ENCODE measurements at places on chromosomes 12 and 14. TPM values are rescaled to one million over a fixed set of nuclear protein-coding genes. Genes with fewer than 3 reads are reported as not detected.

FGF23 gene
- not detected for total RNA-seq

DNA sequence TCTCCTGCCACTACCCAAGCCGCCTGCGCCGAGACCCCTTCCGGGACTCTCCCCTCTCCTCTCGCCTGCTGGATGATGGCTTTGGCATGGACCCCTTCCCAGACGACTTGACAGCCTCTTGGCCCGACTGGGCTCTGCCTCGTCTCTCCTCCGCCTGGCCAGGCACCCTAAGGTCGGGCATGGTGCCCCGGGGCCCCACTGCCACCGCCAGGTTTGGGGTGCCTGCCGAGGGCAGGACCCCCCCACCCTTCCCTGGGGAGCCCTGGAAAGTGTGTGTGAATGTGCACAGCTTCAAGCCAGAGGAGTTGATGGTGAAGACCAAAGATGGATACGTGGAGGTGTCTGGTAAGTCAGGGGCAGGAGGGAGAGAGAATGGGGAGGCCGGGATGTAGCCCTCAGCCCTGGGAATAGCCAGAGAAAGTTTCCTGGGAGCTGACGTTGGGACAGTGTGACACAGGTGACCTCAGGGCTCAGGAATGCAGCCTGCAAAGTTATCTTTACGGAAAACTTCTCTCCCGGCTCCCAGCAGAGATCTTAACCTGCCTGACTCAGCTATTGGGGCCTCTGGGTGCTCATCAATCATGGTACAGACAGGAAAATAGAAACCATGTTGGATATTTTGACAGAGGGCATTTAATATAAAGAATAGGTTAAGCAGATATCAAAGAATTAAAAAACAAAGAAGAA is 747 bp downstream of the HSPB8 start:
- DNase-seq, result no peak

KIF26A gene
- 1.4 TPM for total RNA-seq

DNA sequence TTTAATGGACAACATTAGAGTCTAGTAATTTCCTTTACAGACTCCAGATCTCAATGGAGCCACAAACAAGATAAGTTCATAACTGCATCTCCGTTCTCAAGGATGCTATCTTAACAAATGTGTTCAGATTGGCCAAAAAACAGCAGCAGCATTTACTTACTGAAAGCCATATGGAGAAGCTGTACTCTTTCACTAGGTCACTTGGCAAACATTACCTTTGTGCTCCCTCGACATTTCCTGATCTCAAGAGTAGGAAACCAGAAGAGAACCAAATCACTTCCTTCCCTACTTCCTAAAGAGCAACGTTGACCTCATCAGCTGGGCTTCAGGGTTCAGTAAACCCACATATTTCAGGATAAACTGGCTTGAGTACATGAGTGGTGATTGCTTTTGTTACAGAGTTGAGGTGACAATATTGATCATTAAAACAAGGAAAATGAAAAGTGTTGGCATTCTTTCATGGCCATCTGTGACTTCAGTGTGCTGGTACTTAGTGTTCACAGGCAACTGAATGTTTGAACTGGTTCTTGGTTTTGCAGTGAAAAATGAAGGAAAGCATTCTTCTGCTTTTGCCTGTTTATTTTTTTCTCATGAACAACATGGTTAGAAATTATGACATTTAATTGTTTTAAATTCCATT is 449.6 kb downstream of the TMEM117 start:
- DNase-seq, result no peak

DNA sequence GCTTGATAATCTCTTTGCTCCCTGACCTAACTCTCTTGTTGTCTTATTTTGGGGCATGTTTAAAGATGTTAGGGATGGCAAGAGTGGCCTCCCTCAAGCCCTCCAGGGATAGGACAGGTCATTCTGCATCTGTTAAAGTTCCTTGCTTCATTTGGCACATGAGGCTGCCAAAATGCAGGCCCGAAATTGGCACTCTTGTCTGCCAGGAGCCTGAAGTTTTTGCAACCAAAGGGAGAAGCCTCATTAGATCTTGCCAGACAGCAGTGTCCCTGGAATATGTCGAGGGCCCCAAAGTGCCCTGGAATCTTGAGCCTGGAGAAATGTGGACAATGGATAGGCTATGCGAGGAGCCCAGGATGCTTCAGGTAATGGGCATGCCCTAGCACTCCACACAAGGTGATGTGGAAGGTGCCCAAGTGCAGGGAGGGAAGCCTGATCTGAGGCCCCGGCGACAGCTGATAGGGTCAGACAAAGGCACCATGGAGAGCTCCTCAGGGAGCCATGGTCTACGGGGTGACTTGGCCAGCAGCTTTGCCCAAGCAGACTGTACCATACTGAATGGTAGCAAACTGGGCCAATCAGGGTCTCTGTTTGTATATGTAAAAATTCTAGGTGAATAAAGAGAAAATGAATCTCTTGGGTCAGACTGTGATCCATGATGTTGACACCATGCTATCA is 173.0 kb upstream of the WSCD2 start:
- no peak for DNase-seq

BEGAIN gene
- 10.0 TPM for total RNA-seq

GRCh38 chr12:24078318-24078765 is 128.9 kb upstream of the SOX5 start:
- DNase-seq, result no peak

DNA sequence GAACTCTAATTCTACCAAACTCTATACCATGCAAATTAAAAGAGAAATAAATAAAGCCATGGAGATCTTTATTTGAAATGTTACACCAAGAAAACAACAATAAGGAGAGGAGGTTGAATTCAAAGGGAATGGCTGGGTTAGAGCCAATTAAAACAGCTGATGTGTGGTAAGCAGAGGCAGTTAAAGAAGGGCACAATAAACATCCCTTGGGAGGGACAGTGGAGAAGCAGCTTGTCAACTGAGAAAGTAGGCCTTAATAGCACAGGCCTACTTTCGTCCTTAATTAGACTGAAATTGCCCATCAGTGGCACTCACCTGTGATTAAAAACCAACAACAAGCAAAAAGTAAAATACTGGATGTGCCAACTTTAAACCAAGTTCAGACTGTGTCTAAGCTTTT is 16.3 kb upstream of the NAV3 start:
- DNase-seq, result no peak

GRCh38 chr14:76348898-76349297 is 27.0 kb upstream of the ESRRB start:
- DNase-seq, result no peak

DNA sequence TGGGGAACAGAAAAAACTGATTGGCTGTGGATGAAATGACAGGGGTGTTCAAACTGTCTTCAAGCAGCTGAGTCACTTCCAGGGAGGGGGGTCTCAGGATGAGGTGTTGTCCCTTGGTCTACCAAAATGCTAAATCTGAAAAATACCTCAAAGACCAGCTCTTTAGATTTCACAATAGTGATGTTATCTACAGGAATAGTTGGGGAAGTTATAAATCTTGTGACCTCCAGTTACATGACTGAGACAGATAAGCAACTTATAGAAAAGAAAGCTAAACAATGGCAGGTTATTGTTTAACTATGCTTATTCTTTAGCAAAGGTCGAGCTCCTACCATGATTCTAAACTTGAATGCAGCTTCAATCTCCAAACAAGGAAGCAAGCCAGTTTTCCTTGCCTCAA is 125.4 kb downstream of the SYT10 start:
- DNase-seq, result no peak

DNA sequence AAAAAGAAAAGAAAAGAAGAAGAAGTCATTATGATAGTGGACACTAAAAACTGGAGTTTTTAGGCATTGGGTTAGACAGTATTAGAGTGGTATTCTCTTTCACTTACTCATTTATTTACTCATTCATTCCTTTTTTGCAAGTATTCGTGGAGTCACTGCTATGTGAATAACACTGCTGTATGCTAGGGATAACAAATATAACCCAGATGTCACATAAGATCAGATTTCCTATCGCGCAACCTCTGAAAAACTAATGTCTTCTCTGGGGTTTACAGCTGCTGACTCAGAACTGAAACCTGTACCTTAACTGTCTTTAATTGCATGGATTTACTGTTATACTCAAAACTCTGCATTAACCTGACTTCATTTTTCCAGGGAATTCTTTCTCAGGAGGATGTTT is 353.7 kb downstream of the LRIG3 start:
- DNase-seq, result no peak

TSPAN19 gene
- total RNA-seq, result 0.69 TPM

- DNase-seq, result peak; percentile 32
These were observed 458 bp downstream of the SSPN start for GRCh38 chr12:26195641-26196420.

TAS2R46 gene
- total RNA-seq, result 0.16 TPM

GLS2 gene
- total RNA-seq, result not detected

DNA sequence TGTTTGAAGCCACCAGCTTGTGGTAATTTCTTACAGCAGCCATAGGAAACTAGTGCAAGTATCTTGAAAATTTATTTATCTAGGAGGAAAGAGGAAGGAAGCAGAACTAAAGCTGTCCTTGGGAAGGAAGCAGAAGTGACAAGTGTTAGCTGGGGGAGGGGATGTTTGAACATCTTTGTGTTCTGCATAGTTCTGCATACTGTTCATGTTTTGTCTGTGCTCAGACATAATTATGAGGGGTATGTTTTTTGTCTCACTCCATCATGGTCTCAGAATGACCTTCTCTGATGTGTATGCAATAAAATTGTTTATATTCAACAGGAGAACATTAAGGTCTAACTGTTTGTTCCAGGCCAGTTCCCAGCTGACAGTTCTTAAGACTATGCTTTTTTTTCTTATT is 606.5 kb downstream of the GALC start:
- DNase-seq, result no peak

C12orf54 gene
- total RNA-seq, result not detected

DNA sequence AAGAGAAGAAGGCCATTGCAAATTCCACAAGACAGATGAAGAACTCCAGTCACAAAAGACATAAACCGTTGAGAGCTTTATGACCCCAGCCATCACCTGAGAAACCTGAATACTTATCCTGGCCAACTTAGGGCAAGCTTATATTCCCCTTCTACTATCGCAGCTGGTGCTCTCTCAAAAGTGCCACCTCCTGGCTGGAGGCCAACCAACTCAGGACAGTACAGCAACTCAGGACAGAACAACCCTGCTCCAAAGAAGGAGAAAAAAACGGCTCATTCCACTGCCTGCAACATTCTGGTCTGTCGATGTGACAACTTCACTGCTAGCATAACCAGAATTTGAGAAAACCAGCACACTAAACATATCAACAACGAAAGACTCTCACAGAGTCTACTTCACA is 9.7 kb upstream of the KRT6B start:
- DNase-seq, result no peak

DNA sequence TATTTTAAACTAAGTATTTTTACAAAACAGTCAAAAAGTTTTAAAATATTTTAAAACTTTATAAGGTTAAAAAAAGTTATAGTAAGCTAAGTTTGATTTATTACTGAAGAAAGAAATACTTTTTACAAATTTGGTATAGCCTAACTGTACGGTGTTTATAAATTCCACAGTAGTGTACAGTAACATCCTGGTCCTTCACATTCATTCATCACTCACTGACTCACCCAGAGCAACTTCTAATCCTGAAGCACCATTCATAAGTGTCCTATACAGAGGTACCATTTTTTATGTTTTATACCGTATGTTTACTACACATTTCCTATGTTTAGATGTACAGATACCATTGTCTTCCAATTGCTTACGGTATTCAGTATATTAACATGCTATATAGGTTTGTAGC is 170.0 kb downstream of the KLHL28 start:
- DNase-seq, result no peak

GRCh38 chr12:70719672-70720420 is 82.6 kb upstream of the PTPRB start:
- peak; percentile 54 for DNase-seq

DNA sequence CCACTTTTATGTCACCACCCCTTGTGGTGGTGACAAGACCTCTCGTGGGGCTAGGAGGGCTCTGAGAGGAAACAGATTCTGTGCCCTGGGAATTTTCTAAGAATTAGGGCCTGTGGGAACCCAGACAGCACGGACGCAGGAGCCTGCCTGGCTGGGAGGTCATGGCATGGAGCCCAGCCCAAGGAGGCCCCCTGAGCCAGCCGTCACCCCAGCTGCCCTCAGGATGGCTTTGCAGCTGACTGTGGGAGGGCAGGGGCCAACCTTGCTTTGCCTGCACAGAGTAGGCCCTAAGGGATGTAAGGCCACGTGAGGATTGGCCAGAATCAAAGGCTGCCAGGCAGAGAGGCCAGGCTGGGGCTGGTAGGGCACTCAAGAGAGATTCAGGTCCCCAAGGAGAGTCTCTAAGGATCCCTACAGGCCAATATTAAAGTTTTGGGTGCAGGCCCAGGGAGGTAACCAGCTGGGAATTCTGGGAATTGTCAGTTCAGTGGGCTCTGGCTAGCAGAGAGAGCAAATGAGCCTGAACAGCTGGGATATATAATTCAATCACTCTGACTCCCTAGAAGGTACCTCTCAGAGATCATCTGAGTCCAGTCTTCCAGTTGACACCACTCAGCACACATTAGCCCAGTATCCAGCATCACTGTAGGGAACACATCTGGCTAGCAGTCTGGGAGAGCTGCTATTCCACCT is 6.4 kb downstream of the LTBP2 start:
- no peak for DNase-seq

DNA sequence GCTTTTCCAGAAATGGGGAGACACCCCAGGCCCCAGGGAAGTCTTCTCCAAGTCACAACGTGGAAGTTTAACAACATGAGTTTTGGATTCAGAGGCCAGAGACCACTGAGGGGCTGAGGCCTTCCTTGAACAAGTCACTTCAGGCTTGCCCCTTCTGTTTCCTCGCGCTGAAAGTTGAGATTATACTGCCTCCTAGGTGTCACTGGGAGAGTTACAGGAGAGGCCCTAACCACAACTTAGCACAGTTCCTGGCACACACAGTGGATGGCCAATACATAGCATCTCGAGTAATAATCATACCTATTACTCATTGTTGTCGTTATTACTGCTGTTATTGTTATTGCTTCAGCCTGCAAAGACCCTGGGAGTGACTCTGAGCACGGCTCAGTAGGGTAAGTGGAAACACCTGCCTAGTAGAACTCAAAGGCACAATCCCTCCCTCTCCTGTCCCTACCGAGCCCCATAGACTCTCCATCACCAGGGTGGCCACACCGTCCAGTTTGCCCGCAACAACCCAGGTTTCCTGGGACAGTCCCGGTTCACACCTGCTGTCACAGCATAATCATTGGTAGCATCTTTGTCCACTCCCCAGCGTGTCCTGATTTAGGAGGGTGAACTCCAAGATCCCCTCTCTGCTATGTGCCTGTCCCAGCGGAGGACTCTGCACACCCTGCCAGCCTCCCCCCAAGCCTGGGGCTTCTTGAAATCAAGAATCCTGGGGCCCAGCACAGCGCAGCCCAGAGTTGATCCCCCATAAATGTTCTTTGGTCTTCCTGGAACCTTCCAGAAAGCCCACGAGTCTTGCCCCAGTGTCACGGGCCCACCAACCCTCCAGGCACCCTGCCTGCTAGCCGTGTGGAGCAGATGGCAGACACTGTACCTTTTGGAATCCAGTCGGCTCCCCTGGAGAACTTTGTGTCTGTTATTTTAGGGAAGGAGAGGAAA is 85.0 kb downstream of the SYNE3 start:
- peak; percentile 59 for DNase-seq

TAS2R31 gene
- total RNA-seq, result 1.7 TPM

Measured in SK-MEL-5 (cell line).